Liver (tissue), 10 donors: ENCODE measurements at places on chromosomes 5 and 9. TPM values are rescaled to one million over a fixed set of nuclear protein-coding genes. Genes with fewer than 3 reads are reported as not detected.

The DBH gene
- 0.37 TPM for total RNA-seq

The MEIKIN gene
- 0.51 TPM for total RNA-seq

The AIF1L gene
- 1.8 TPM for total RNA-seq

The SGCD gene
- 1.7 TPM for total RNA-seq

The NUTM2G gene
- not detected for total RNA-seq

The GNA14 gene
- 1.1 TPM for total RNA-seq

The GPR150 gene
- total RNA-seq: 0.08 TPM

The PCDHGA5 gene
- 0.50 TPM for total RNA-seq

The WNT8A gene
- total RNA-seq: not detected

The FAM221B gene
- total RNA-seq: not detected

The NFIB gene
- 3.2 TPM for total RNA-seq

The GLRA1 gene
- total RNA-seq: not detected

The LIFR gene
- 79.7 TPM for total RNA-seq

The LCN1 gene
- not detected for total RNA-seq

The CD74 gene
- 214 TPM for total RNA-seq

The OBP2B gene
- total RNA-seq: not detected

The GABRA1 gene
- not detected for total RNA-seq

The DRD1 gene
- total RNA-seq: 0.17 TPM

The SOWAHA gene
- 1.9 TPM for total RNA-seq

The PTPRD gene
- total RNA-seq: 2.4 TPM

The PDE8B gene
- total RNA-seq: 0.59 TPM

The FAM81B gene
- total RNA-seq: not detected

The CARTPT gene
- total RNA-seq: not detected

The HARS1 gene
- total RNA-seq: 31.2 TPM

The SPAAR gene
- 2.4 TPM for total RNA-seq

The RAI14 gene
- total RNA-seq: 12.5 TPM

The NEUROG1 gene
- total RNA-seq: not detected

The MYMK gene
- total RNA-seq: not detected

The ORM2 gene
- total RNA-seq: 276 TPM

The PIGO gene
- 15.7 TPM for total RNA-seq

The FOXD4L4 gene
- 0.50 TPM for total RNA-seq

The CARD9 gene
- total RNA-seq: 3.1 TPM

The N4BP3 gene
- 0.28 TPM for total RNA-seq

The SLF1 gene
- total RNA-seq: 2.3 TPM

The SV2C gene
- total RNA-seq: under 0.01 TPM

The CCDC69 gene
- 11.9 TPM for total RNA-seq

The DNM1 gene
- total RNA-seq: 1.6 TPM

The LCN12 gene
- total RNA-seq: 5.2 TPM

The TRPM3 gene
- total RNA-seq: 0.84 TPM

The HACD4 gene
- 2.2 TPM for total RNA-seq

The TMED9 gene
- 143 TPM for total RNA-seq

The PWWP2A gene
- 11.7 TPM for total RNA-seq

The TRAF1 gene
- total RNA-seq: 0.42 TPM

The RAB3C gene
- 1.8 TPM for total RNA-seq

The SLC46A2 gene
- total RNA-seq: 0.17 TPM

The CYLC2 gene
- not detected for total RNA-seq

The PCDHAC2 gene
- total RNA-seq: 1.8 TPM

The DEPDC1B gene
- 0.17 TPM for total RNA-seq
